Skin of body (tissue), 3 donors: ENCODE measurements at places on chromosomes 11 and 22. TPM values are rescaled to one million over a fixed set of nuclear protein-coding genes. Genes with fewer than 3 reads are reported as not detected.

The VSIG2 gene
- total RNA-seq: 0.20 TPM

The FGF19 gene
- total RNA-seq: 0.49 TPM

The LRRC56 gene
- total RNA-seq: 0.69 TPM

The SMTNL1 gene
- 7.9 TPM for total RNA-seq

The SLC22A8 gene
- not detected for total RNA-seq

The APOA4 gene
- not detected for total RNA-seq

The UCP3 gene
- 0.39 TPM for total RNA-seq

The ALDH3B1 gene
- total RNA-seq: 2.1 TPM

The MYO18B gene
- 17.6 TPM for total RNA-seq

The LMNTD2 gene
- 0.69 TPM for total RNA-seq

The MMP13 gene
- not detected for total RNA-seq

The NPTXR gene
- total RNA-seq: 2.5 TPM

The PGA5 gene
- total RNA-seq: 0.39 TPM

The BAIAP2L2 gene
- total RNA-seq: 0.59 TPM

The CALCA gene
- total RNA-seq: not detected

The SHISAL1 gene
- 0.99 TPM for total RNA-seq

The CRYBA4 gene
- not detected for total RNA-seq

The LRRC74B gene
- 0.20 TPM for total RNA-seq

The TMPRSS13 gene
- 7.8 TPM for total RNA-seq

The CSNK2A3 gene
- 1.6 TPM for total RNA-seq

The OR51I1 gene
- 0.59 TPM for total RNA-seq

The KCNK4 gene
- not detected for total RNA-seq

The CD3D gene
- 0.59 TPM for total RNA-seq

The CD3E gene
- total RNA-seq: 0.30 TPM
